ENCODE measurements at places on chromosomes 5 and 9.

GRCh38 chr9:82105729-82106128 lies 117.2 kb downstream of the SPATA31D1 start:
- DNase-seq: no peak

DNA sequence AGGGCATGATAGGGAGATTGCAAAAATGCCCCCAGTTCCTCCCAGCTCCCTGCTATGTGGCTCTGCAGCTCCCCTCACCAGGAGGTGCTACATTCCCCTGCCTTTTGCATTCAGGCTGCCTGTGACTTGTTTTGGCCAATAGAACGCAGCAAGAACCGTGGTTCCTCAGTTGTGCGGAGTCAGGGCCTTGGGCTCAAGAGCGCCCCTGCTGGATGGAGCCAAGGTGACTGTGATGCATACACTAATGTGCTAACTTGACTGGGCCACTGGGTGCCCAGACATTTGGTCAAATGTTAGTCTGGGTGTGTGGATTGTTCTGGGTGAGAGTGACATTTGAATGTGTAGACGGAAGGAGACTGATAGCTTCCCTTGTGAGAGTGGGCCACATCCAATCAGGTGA lies 123.3 kb upstream of the MVB12B start:
- no peak for DNase-seq

DNA sequence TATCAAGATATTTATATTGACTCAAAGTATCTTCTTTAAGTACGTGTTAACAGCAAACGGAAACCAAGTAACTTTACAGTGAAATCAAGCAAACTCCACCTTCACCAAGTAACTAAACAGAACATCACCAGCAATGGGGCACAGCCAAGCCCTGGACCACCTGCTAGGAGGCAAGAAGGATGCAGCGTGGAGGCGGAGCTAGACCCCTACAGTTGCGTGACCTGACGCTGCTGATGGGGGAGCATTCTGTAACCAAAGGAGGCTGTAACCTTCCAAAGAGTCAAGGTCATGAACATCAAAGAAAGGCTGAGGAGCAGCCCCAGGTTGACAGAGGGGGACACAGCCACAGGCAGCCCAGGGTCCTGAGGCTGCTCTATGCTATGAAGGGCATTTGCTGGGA lies 6.1 kb downstream of the VAV2 start:
- DNase-seq: no peak

DNA sequence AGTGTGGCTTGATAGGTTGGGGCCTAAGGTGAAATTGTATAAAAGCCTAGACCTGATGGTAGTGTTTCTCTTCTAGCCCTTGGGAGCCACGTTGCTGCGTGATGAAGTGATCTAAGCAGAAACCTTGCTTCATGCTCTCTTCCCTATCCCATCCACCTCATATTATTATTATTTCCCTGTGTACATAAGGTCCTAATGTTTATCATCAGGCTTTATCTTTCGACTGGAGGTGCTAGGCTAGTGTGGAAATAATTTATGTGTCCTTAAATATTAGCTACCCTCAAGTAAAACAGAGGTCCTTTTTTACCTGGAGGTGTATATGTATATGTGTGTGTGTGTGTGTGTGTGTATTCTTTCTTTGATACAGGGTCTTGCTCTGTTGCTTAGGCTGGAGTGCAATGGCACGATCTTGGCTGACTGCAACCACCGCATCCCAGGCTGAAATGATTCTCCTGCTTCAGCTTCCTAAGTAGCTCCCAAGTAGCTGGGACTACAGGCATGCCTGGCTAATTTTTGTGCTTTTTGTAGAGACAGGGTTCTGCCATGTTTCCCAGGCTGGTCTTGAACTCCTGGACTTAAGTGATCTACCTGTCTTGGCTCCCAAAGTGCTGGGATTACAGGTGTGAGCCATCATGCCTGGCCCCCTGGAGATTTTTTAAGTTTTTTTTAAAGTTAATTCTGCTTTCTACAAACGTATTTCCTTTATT lies 3.7 kb downstream of the UGCG start:
- DNase-seq: no peak

- DNase-seq: no peak
Measured at GRCh38 chr5:133344266-133344665, 268.1 kb downstream of the FSTL4 start.

GRCh38 chr5:57436586-57436985 lies 46.0 kb downstream of the ACTBL2 start:
- DNase-seq: no peak

DNA sequence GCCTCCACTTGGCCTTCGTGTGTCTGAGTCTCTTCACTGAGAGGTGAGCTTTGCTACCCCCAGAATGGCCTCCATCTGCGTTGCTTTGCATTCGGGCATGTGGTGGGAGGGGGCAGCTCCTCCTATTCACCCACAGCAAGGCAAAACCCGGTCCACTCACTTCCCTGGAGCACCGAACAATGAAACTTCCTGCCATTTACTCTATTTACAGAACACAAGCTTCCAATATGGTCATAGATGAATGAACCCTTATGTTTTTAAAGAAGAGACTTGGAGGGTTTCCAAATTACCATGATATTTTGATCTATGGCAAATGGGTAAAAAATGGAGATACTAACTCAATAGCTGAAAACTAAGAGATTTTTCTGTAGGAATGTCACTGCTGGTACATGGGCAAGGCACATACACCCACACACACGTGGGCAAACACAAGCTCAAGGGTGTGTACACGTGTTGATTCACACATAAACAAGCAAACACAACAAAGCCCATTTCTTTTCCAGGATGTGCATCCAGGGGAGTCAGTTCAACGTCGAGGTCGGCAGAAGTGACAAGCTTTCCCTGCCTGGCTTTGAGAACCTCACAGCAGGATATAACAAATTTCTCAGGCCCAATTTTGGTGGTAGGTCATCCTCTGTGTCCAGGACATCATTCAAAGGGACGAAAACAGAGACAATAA lies 5.2 kb downstream of the GABRP start:
- DNase-seq: no peak

- DNase-seq: no peak
Measured at GRCh38 chr9:99385814-99386279, 163.8 kb downstream of the SEC61B start.

DNA sequence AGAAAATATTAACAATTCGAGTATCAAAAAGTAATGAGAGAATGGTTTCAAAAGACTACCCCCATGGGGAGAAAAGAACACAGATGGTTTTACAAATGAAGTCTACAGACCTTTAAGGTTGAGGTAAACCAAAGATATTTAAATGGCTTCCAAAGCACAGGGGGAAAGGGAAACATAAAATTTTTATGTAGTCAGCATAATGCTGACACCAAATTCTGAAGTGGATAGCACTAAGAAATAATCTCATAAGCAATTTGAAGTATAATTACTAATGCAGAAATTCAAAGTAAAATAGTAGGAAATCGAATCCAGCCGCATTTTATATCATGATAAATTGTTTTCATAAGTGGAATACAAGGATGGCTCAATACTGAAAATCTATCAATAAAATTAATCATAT lies 30.3 kb upstream of the SPATA31C2 start:
- no peak for DNase-seq

GRCh38 chr5:14168793-14169262 lies 25.7 kb downstream of the TRIO start:
- DNase-seq: no peak

- DNase-seq: no peak
Measured at GRCh38 chr5:118017536-118017935, 970.8 kb downstream of the DTWD2 start.

GRCh38 chr5:108814551-108814950 lies 66.9 kb downstream of the FER start:
- DNase-seq: no peak

Measured in progenitor cell of endocrine pancreas (in vitro differentiated cells).